ENCODE measurements at places on chromosomes 11 and 22.

- DNase-seq, result no peak
Observed at GRCh38 chr11:66002648-66003225, 434 bp downstream of the BANF1 start.

DNA sequence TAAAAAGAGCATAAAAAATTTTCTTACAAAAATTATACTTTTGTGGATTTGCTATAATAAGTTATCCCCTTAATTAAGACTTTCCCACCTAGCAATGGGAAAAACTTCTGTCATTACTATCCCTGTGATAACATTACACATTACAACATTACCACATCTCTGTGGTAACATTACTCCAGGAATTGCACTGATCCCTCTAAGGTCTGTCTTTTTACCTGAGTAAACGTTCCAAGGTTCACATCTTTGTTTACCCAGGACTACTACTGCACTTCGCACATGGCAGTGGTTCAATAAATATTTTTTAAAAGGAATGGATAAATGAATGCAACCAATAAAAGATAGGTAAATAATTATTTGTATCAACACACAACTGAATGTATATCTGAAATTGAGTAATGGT lies 92.4 kb upstream of the NOX4 start:
- DNase-seq, result no peak

DNA sequence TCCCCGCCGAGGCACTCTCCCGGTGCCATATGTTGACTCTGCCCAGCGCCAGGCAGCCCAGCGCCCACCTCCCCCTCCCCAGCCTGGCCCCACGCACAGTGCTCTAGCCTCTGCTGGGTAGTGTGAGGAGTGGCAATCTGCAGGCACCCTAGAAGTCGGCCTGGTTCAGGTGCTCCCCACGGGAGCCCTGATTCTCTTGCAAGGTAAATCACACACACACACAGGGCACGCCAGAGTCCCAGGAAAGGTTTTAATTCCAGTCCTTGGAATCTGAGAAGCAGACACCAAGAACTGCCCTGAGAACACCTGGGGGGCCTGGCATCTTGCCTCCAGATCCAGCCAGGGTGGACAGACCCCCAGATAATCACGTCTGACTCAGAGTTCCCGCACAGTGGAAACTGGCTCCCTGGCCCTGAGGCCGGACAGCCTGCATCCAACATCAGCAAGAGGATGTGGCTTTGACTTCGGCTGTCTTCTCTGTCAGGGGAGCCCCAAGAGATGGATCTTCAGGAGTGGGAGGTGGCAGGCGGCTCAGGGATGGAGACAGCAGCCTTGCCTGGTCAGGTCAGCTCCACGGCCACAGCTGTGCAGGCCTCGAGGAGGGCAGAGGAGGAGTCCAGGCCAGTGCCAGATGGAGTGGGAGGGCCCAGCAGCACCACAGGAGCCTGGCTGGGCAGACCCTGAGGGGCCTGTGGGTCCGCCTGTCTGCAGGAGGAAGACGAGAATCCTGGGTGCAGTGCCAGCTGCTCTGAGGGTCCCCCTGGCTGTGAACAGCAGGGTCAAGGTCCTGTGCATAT lies 1.1 kb upstream of the RIN1 start:
- no peak for DNase-seq

- DNase-seq, result no peak
Observed at GRCh38 chr22:31288496-31289240, 3.6 kb downstream of the PIK3IP1 start.

- no peak for DNase-seq
Observed at GRCh38 chr11:114479331-114479730, 40.1 kb downstream of the REXO2 start.

GRCh38 chr22:29308791-29309262 lies 2.4 kb downstream of the GAS2L1 start:
- peak; percentile 25 for DNase-seq

GRCh38 chr11:96257972-96258934 lies 84.7 kb downstream of the MAML2 start:
- peak; percentile 66 for DNase-seq

DNA sequence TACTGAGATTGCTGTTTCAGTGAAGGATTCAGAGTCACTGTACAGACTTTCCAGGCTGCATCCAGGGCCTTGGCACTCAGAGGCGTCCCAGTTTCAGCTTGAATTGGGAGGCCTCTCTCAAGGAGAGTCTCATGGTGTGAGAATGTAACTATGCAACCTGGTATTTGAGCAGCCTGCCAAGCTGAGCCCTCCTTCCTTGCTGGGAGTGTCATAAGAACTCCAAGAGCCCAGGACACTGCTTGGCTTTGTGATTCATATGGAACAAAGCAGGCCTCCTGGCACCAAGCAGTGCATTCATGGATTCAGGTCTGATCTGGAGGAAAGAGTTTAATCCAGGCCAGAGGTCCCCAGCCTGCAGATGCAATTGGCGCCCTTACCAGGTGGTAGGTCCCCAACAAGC lies 171.7 kb downstream of the DBX1 start:
- no peak for DNase-seq

DNA sequence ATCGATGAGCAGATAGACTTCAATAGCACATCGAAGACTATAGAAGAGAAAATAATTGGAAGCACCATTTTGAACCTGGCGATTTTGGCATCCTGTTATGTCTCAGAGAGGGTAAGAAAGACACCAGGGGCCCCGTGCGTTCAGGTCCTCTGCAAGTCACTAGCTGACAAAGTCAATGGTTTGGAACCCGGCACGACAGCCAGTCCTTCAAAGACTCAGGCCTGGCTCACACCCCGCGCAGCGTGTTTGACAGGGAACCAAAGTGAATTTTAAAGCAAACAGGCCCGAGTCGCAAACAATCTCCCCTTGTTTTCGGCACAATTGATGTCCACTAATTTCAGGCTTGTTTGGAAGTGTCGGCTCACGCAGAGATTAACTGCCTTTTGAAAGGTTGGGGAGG lies 716.6 kb downstream of the BRD1 start:
- DNase-seq, result no peak

GRCh38 chr11:121890377-121890776 lies 225.6 kb downstream of the BLID start:
- no peak for DNase-seq

DNA sequence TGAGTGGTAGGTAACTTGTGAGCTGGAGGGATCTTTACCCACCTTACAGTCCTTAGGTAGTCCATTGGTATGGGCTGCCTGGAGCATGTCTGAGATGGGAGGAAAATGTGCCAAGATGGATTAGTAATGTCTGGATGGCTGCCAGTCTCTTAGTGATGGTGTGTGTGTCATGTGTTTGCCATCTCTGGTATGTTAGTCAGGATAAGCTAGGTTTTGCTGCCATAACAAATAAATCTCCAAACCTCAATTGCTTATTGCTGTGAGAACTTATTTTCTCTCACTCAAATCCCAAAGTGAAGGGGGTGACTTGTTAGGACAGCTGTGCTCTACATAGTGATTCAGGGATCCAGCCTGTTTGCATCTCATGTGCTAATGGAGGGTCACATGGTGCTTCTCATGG lies 40.9 kb upstream of the MYEOV start:
- no peak for DNase-seq

DNA sequence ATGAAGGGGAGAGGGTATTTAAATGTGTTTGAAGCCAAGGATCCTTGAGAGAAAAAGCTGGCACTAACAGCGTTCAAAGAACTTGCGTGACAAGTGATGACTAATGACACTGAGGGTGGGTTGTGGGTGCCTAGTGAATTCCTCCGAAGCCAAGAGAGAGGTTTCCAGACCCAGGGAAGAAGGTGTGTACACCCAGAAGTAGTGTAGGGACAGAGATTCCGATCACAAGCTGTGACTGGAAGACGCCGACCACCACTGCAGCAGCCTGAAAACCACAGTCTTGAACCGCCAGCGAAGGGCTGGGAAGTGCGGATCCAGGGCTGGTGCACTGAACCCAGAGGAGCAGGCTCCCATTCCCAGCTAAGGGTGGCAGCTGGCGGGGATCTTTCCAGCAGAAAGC lies 9.5 kb downstream of the PPARA start:
- DNase-seq, result no peak

All from CD4-positive, alpha-beta T cell treated with Interleukin-1 beta for 1 hour (primary cell).